ENCODE measurements at places on chromosomes 7 and 10.

- no peak for DNase-seq
Measured at GRCh38 chr10:44068716-44069482, 316.0 kb downstream of the CXCL12 start.

DNA sequence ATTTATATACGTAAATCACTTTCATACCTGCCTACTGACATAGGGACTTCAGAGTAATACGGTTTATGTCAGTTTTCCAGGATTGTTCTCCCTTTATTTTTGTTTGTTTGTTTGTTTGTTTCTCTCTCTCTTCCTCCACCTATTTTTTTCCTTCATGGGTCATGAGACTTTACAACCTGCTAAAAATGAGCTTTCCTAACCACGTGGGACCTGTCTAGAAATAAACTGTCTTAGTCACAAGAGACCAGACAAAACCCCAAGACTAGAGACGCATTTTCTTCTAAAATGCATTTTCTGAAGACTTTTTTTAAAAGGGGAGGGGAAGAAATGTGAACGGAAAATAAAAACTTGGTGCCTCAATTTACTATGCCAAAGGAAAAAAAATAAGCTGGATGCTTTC, 41.1 kb upstream of the FIGNL1 start:
- DNase-seq, result no peak

GRCh38 chr10:55793024-55793423, 568.0 kb downstream of the ZWINT start:
- DNase-seq, result no peak

DNA sequence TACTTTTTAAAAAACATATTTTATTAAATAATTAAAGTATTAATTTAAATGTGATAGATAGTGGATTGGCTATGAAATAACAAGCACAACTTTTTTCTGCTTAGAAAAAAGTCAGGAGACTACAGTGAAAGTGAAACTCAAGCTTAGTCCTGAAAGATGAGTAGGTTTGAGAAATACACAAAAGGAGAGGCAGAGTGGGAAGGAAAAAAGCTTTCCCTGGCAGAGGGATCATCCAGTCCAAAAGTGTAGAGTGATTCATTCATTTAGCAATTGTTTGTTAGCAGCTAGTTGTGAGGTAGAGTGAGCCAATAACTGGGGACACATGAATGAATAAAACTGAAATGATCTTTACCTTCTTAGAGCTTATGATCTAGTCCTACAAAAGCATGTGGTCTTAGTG, 93.5 kb downstream of the FOXP2 start:
- no peak for DNase-seq

GRCh38 chr7:27096768-27097514, 1.1 kb upstream of the HOXA1 start:
- no peak for DNase-seq

DNA sequence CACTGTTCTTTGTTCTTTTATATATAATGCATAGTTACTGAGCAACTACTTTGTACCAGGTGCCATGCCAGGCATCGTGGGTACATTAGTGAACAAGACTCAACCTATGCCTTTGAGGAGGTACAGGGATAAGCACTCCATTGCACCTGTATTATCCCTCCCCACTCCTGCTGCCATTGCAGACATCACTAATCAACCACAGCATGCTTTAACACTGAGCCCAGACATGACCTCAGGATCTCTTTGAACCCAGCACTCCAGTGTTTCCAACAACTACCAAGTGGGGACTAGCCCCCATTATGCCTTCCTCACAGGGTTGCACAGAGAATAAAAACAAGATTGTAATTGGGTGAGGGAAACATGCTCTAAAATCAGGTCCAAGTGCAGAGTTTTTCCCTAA, 60.5 kb upstream of the COL13A1 start:
- no peak for DNase-seq

GRCh38 chr10:6399231-6399741, 180.8 kb downstream of the PRKCQ start:
- no peak for DNase-seq

GRCh38 chr7:24152356-24152755, 131.6 kb upstream of the NPY start:
- no peak for DNase-seq

GRCh38 chr7:80779456-80779855, 139.4 kb downstream of the SEMA3C start:
- DNase-seq, result no peak

DNA sequence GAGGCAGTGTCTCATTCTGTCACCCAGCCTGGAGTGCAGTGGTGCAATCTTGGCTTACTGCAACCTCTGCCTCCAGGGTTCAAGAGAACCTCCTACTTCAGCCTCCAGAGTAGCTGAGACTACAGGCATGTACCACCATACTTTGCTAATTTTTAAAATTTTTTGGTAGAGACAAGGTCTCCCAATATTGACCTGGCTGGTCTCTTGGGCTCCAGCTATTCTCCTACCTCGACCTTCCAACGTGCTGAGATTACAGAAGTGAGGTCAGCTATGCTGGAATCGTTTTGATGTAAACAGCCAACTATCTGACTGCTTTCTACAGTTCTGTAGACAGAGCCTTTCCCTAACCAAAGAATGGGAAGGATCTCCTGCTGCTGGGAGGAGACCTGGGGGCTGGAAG, 375.8 kb downstream of the GATA3 start:
- no peak for DNase-seq

GRCh38 chr10:22321156-22321923, 441 bp downstream of the BMI1 start:
- peak; percentile 56 for DNase-seq

DNA sequence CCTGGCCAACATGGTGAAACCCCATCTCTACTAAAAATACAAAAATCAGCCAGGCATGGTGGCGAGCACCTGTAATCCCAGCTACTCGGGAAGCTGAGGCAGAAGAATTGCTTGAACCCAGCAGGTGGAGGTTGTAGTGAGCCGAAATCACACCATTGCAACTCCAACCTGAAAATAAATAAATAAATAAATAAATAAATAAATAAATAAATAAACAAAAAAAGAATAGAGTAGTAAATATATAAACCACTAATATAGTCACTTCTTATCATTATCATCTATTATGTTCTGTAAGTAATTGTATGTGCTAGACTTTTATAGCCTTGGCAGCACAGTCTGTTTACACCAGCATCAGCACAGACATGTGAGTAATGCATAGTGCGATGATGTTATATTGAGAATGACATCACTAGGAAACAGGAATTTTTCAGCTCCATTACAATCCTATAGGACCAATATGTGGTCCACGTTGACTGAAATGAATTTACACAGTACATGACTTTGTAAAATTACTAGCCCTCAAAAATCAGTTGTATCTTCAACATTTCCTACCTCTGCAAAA, 385.4 kb upstream of the ANKRD30A start:
- DNase-seq, result no peak

DNA sequence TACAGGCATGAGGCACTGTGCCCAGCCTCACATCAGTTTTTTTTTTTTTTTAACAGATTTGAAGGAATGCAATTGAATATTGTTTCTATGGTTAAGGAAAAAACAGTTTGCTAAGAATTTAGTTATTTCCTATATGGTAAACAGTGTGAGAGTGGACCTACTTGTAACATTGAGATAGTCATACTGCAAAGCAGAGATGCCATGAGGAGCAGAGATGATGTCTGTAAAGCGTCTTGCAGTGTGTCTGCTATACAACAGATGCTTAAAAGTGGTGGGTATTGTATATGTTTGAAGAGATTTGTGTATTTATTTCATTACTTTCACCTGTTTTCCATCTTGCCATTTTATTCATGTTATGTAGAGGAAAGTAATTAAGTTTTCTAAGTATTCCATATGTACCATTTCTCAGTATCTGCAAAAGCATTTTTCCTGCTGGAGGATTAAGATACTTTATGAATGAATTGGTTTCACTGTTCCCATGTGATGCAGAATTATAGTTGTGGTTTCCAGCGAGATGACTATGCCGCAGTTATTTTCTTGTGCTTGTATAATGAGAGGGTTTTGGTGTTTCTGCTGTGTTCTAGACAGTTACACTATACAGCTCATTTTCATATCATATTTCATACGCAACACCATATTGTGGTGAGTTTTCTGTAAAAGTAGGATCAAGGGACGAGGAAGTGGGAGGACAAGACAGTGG, 26.6 kb downstream of the TET1 start:
- DNase-seq, result no peak

DNA sequence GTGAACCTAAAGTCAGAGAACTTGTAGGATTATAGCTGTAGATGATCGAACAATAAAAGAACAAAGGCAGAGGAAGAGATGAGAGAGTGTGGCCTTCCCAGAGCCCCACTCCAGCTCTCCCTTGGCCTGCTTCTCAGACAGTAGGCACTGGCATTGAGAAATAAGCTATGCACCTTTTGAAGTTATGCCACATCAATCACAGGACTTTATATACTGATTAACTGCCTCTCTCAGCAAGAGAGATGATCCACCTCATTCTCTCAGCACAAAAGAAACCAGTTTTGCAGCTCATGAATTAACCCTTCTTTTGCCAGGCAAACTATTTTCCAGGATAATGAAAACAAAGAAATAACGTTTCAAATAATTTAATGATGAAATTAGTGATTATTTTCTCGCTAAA, 22.0 kb upstream of the CTTNBP2 start:
- DNase-seq, result no peak

- no peak for DNase-seq
Measured at GRCh38 chr10:1100691-1101368, 44.6 kb downstream of the WDR37 start.

DNA sequence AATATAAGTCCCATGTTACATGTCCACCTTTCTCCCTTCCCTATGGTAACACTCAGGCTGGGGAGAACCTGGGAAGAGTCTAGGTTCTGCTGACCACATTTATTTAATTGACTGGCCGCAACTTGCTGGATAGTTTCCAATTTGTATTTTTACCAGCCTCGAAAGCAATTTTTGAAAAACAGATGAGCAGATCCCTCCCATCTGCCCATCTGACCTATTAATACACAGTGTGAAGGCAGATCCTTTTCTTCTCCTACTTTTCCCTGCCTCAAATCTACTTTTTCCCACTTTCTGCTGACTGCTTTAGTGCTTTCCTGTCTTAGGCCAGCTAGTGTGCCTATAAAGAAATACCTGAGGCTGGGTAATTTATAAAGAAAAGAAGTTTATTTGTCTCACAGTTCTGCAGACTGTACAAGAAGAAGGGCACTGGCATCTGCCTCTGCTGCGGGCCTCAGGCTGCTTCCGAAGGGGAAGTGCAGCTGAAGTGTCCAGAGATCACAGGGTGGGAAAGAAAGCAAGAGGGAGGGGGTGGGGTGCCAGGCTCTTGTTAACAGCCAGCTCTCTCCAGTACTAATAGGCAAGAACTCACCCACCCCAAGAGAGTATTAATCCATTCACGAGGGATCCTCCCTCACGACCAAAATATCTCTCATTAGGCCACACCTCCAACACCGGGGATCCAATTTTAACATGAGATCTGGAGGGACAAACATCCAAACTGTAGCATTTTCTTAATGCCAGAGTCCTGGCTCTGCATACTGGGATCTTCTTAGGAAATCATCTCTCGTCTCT, 336.0 kb upstream of the IGFBP3 start:
- no peak for DNase-seq

DNA sequence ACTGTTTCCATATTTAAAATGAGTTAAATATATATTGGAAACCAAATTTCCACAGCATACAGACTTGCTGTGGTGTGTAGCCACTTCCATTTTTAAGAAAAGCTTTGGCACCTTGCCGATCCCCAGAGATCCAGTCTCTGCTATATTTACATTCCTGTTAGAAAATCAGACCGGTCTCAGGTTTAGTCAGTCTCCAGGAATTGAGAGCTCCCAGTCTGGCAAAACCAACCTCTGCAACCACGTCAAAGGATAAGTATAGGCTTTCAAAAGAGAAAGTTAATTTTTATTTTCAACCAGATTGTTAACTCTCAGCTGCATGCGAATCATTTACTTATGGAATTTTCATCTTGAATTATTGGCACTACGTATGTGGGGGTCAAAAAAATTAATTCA, 28.2 kb downstream of the PUS7 start:
- DNase-seq, result no peak

DNA sequence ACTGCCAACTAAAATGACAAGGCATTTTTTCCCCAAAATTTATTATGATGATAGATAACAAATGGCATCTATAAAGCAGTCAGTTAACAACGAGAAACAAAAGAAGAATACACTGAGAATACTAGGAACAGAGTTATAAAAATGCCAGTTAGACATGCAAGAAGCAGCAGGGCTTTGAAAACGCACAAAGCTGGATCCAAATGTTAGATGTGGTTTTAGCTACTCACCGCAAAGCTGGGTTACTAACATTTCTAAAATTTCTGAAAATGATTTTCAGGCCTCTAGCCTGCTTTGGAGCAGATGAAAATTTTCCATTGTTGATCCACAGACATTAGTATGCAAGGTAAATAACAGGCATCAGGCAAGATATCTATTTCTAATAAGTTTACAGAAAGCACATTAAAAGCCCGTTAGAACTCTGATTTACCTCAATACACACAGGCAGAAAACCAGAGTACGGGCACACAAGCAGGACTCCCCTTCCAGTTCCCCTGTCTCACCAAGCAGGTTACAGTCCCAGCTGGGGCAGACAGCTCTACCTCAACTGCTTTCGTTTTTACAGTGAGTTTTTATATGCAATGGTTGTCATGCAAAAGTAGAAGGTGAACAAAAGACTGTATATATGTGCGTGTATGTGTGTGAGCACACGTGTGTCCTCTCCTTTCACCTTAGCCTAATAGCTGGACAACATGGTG, 37.9 kb downstream of the GLI3 start:
- no peak for DNase-seq

- peak; percentile 86 for DNase-seq
Measured at GRCh38 chr10:72319416-72320254, 35.1 kb downstream of the DNAJB12 start.

Data from T-helper 2 cell treated with Interferon-gamma antibody and Interleukin-4, amounts not matched to agents 5 μg/mL and 100 μg/mL, for 36 hours (primary cell).